ENCODE measurements at places on chromosomes 12 and 14.
A peak's percentile ranks its signal among the peaks of the same experiment; 100 is the strongest.

GRCh38 chr14:22721213-22721612 is 45.3 kb upstream of the OXA1L start:
- no peak for DNase-seq

- no peak for DNase-seq
Observed at GRCh38 chr12:19128485-19128884, 1.0 kb upstream of the PLEKHA5 start.

DNA sequence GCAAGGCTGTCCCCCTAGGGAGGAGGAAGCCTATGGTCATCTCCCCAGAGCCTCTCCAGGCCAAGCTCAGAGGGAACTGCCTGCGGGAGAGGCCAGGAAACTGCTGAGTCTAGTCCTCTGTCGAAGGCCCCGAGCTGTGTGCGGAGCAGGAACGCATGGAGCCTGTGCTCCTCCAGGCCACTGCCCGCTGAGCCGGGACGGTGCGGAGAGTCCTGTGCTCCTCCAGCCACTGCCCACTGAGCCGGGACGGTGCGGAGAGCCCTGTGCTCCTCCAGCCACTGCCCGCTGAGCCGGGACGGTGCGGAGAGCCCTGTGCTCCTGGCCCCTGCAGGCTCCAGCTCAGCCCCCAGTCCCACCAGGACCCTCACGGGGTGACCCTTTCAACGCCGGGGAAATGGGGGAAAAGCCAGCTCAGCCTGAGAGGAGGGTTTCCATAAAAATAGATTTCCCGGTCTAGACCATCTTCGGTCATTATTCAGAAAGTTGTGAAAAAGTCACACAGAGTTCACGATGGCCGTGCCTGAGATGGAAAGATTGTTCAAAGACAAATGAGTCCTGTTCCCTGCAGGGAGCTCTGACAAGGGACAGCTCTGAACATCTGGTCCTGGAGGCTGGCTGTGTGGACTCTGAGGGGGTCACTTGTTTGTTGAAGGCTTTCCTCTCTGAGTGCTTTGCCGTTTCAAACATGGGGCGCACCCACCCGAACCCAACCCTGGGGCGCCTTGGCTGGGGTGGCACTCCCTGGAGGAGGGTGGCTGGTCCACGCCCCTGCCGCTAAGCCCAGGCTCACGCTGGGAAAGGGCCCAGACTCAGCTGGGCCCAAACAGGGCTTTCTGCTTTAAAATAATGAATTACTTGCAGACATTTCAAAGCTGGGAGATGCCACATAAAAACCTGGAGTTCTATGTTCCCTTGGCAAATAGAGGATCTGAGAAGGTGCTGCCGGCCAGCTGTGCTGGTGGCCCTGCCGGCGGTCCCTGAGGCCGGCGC is 85.5 kb downstream of the ADGRD1 start:
- no peak for DNase-seq

DNA sequence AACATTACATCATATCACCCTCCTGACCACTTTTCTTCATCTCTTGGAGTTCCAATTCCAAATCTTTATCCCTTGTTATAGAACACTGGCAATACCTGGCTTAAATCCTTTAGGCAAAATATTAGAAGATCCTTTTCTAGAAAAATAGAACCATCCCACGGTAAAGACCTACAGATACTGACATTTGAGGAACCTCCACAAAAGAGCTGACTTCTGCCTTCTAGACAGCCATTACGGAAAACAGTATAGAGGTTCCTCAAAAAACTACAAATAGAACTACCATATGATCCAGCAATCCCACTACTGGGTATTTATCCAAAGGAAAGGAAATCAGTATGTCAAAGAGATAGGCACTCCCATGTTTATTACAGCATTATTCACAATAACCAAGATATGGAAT is 241.7 kb upstream of the AMIGO2 start:
- DNase-seq = no peak

- no peak for DNase-seq
Observed at GRCh38 chr12:127558361-127558760, 708.6 kb upstream of the TMEM132C start.

DNA sequence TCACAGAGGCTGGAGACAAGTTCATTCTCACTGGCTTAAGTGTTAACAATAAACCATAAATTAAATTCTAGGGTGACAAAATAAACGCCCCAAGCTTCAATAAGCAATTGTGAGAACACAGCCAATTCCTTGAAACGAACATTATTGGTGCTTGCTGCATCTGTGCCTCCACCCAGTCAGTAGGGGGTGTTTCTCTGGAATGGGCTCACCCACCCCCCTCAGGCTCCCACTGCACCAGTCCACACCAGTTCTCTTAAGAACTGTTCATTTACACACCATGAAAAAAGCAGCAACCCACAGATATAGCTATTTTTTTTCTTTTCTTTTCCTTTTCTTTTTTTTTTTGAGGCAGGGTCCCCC is 34.7 kb downstream of the CDC42BPB start:
- DNase-seq = no peak

GRCh38 chr12:14773685-14774073 is 29.6 kb downstream of the WBP11 start:
- DNase-seq = no peak

DNA sequence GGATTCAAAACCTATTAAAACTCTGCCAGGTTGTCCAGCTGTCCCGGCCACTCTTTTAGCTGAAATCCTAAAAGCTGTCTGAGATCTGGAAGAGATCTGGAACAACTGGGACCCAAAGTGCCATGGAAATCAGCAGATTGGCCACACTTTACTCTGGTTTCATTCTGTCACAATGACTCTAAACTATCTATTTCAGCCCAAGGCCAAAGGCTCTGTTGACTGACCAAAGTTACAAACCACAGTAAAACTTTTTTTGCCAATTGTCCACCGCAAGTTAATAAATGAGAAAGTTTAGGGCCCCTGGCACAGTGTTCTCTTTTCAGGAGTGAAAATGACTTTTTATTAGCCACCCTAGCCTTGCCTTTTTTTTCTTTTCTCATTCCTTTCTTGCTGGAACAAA is 113.4 kb upstream of the CPM start:
- no peak for DNase-seq

- no peak for DNase-seq
Observed at GRCh38 chr12:57756406-57757341, 1.8 kb downstream of the MARCHF9 start.

DNA sequence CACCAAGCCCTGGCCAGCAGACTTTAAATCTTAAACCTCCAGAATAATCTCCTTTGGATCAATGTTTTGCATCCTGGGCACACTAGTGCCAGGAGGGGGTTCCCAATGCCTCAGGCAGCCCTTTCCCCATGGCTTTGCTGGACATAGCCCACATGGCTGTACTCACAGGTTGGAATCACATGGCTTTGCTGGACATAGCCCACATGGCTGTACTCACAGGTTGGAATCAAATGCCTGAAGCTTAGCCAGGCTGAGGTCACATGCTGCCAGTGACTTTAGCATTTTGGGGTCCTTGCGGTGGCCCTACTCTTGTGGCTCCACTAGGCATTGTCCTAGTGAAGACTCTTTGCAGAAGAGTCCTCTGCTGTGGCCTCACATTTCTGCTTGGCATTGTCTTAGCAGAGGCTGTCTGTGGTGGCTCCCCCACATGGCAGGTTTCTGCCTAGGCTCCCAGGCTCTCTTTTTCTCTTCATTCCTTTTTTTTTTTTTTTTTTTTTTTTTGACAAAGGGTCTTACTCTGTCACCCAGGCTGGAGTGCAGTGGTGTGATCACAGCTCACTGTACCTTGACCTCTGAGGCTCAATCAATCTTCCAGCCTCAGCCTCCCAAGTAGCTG is 13.0 kb downstream of the FLVCR2 start:
- no peak for DNase-seq

- DNase-seq = no peak
Observed at GRCh38 chr14:65403231-65403630, 9.3 kb upstream of the FUT8 start.

- DNase-seq = peak; percentile 84
Observed at GRCh38 chr12:53757101-53757770, 5.5 kb upstream of the CISTR start.

GRCh38 chr12:10364815-10365622 is 24.8 kb downstream of the KLRK1 start:
- no peak for DNase-seq

GRCh38 chr14:34983148-34983760 is 462 bp downstream of the SRP54 start:
- no peak for DNase-seq

DNA sequence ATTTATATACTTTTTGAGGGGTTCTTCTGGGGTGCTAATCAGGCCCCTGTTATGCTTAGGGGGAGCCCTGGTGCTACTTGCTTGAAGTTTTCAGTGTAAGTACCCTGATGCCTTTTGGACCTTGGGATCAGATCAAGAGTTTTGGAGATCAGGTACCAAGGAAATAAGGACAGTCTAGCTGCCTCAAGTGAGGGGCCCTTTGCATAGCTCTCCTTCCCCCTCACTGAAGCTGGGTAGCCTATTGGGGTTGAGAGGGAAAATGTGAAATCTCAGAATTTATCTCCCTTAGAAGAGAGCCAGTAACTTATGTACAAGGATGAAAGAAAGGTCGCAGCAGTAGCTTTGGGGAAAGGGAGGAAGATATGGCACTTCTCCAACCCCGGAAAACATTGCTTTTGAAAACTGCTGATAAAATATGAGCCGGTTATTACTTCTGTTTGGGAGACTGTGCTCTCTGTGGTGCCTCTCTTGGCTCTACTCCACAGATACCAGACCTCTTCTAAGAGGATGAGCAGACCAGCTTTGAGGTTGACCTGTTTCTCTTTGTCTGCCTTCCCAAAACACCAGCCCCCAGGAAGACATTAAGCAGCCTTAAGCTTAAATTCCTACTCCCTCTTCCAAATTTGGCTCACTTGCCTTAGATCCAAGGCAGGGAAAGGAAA is 8.8 kb upstream of the AMHR2 start:
- no peak for DNase-seq

- DNase-seq = no peak
Observed at GRCh38 chr14:68986926-68987652, 8.0 kb upstream of the ACTN1 start.

- no peak for DNase-seq
Observed at GRCh38 chr12:4825011-4825858, 84.5 kb upstream of the KCNA1 start.

All from dorsolateral prefrontal cortex (tissue), 122 donors.